ENCODE measurements at places on chromosomes 6 and 20.
A peak's percentile ranks its signal among the peaks of the same experiment; 100 is the strongest.

DNA sequence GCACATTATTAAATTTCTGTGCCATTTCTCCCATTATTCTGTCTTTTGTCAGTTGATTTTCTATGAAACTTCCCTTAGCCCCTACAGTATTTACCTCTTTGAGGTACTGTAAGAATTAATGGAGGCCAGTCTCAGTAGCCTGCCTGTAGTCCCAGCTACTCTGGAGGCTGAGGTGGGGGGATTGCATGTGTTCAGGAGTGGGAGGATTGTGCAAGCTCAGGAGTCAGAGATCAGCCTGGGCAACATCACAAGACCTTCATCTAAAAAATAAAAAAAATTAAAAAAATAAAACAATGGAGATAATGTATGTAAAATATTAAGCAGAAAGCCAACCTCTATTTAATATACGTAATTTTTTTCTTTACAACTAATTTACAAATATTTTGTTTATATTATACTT lies 77.8 kb downstream of the OR2B2 start:
- DNase-seq, result no peak

DNA sequence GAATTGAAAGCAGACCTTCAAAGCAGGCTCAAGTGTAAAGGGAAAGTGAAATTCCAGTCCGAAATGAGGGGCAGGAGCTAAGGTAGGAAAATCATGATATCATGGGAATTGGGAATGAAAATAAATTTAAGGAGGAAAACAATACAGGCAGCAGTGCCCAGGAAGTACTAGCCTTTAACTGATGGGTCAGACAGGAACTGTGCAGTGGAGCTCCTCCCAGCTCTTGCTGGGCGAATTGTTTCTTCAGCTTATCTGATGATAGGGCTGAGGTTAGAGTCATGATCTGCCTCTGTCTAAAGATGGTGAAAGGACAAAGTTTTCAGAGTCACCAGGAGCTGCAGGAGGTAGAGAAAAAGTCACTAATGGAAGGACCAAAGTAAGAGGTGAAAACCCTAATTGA lies 457.9 kb upstream of the PTCHD4 start:
- DNase-seq, result no peak

DNA sequence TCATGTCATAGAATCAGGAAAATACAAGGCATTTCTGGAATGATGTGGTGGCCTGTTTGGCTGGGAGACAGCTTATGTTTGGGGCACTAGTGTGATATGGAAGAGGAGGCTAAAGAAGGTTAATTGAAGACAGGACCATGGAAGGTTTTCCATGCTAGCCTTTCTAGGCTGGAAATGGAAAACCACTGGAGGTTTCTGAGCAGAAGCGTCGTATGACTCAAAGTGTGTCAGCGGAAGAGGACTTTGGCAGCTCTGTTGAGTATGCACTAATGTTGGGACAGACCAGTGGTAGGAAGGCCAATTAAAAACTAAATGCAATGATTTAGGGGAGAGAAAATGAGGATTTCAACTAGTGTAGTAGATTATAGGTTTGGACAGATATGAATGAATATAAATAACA lies 413.1 kb downstream of the PLCB1 start:
- no peak for DNase-seq

- DNase-seq, result no peak
Measured at GRCh38 chr20:31721408-31722256, 1.0 kb downstream of the BCL2L1 start.

DNA sequence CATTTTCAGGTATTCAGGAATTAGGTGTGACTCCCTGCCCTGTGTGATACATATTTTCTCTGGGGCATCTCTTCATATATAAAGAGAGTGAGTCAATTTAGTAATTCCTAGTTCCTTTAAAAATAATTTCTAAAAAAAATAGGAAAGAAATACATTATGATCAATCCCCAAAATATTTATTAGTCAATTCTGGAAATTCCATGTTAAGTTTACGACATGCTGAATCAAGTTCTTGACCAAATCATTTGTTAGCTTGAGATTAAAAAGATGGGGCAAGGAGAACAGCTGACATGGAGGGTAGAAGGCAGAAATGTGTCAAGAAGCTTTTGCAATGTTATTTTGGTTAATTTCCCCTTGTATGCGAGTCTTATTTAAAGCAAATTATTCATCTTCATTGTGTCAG lies 22.7 kb upstream of the PRDM1 start:
- no peak for DNase-seq

GRCh38 chr6:17225767-17226630 lies 55.2 kb upstream of the RBM24 start:
- DNase-seq, result no peak

DNA sequence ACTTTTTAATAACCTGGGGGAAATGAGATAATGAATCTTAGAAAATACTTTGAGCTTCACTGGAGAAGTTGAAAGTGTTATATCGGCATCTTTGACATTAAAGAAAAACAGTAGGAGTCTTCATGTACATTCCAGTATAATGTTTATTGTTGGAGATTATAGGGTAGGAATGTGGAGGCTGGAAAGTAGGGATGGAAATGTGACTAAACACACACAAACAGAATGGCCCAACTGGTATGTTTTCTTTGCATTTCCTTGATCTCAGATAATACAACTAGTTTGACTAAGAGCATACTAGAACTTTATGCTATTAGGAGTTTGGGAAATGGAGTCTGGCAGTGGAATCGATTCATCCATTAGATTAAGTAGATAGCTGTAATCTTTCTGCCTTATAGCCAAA lies 10.1 kb upstream of the BAG2 start:
- no peak for DNase-seq

DNA sequence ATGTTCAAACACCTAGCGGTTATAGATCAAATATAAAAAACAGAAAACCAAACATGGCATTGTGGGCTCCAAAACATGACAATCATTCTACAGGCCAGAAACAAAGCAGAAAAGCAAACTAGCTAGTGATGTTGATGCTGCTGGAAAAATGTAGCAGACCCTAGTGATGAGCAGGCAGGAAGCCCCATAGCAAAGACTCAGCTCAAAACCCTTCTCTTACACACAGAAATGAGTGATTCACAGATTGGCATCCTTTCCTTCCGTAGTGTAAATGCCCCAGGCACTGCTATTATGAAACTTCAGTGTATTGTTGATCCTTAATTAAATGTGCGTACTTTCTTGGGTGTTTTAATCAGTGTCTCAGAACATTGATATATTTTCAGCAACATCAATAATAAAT lies 425.1 kb downstream of the UTRN start:
- no peak for DNase-seq

- no peak for DNase-seq
Measured at GRCh38 chr6:105797983-105798453, 288.1 kb upstream of the PRDM1 start.

DNA sequence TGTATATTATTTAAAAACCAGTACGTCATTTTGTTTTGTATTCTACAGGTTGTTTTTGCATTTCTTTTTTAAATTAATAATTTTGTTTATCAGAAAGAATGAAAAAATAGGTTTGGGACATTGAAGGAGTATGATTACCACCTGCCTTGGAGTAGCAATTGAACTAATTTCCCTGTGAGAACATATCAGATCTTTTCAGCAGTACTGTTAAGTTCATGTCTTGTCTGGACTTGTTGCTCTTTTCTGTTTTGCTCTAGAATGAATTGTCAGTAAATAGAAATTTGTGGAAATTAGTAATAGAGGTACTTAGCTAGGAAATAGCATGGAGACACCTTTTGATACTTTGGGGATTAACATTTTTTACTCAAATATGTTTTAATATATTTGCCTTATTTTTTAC lies 24.3 kb downstream of the HSF2 start:
- DNase-seq, result no peak

DNA sequence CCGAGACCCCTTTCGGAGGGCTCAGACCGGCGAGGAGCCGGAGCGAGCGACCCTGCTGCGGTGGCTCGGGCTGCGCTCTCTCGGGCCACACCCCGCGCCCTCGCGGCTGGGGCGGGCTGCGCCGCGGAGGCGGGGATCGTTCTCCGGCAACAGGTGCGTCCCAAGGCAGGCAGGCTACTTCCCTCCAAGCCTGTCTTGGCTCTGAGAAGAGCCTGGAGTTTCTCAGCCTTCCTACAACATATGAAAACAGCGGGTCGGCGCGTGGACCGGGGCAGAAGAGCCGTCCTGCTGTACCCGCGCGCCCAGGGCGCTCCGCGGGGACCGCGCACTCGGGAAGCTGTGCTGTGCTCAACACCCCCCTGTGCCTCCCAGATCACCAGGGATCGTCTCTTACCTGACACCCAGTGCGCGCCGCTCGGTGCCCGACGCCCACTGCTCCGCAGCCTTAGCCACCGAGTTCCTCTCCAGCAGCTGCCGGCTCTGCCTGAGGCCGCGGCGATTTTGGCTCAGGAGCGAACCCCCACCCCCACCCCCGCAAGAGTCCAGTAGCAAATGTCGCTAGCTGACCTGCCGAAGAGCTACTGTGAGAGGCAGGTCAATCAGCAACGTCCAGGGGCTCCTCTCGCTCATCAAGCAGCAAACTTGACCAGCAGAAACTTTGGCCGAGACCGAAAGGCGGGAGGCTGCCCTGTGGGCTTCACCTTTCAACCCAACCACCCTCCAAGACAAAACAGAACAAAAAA lies 3.7 kb upstream of the OLIG3 start:
- DNase-seq, result no peak

- DNase-seq, result peak; percentile 26
Measured at GRCh38 chr6:131182991-131183425, 47.7 kb downstream of the AKAP7 start.

DNA sequence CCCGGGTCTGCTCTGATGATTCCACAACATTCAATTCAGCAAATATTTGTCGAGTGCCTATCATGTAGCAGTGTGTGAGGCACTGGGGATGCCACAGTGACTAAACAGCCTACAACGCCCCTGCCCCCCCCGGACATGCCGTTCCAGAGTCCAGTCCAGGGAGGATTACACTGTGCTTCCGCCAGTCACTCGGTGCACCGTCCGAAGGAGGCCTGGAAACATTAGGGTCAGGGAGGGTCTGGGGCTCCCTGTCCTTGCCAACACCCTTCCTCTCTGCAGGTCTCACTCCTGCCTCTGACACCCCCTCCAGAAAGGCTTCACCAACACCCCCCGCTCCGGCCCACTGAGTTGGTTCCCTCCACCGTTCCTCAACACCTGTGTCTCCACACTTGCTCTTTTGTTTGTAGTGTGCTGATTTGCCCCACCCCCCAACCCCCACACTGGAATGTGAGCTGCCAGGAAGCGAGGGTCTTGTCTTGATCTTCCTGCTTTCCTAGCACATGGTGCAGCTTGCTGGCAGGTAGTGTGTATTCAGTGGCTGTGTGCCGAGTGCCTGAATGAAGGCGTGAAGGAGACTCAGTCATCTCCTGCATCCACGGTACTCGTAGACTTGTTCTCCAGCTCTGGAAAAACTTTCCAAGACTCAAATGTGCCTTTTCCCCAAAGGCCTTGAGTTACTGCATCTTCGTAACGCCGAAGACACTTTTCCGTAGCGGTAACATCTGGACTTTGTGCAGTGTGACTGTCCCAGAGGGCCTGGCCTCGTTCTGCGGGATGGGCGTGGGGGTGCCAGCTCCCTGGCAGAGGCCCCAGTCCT lies 150.4 kb downstream of the ZDHHC14 start:
- no peak for DNase-seq

DNA sequence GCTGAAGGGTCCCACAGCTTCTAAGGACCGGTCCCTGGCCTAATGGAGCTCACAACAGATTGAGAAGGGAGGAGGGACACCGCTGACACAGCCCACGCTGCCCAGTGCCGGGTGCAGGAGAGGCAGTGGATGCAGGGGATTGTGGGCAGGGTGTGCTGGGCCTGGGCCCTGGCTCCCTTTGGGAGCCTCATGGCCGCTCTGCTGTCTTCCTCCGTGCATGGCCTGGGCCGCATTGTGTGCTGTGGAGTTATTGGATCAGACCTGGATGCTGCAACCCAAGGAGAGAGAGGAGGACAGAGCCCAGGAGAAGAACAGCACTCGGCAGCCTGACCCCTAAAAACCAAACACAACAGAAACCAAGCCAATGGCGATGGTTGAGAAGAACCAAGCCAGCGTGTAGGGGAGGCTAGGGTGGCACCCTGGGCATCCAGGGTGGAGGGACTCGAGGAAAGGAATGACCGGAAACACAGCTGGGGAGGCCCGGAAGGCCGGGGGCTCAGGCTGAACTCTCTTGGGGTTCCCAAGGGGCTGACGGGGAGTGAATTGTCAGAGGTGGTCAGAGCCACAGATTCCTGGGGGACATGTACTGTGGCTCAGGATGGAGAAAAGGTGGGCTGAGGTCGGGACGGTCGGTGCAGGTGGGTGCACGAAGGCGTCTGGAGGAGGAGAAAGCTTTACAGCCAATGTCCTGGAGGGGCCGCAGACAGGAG lies 41.0 kb downstream of the ERMARD start:
- no peak for DNase-seq

DNA sequence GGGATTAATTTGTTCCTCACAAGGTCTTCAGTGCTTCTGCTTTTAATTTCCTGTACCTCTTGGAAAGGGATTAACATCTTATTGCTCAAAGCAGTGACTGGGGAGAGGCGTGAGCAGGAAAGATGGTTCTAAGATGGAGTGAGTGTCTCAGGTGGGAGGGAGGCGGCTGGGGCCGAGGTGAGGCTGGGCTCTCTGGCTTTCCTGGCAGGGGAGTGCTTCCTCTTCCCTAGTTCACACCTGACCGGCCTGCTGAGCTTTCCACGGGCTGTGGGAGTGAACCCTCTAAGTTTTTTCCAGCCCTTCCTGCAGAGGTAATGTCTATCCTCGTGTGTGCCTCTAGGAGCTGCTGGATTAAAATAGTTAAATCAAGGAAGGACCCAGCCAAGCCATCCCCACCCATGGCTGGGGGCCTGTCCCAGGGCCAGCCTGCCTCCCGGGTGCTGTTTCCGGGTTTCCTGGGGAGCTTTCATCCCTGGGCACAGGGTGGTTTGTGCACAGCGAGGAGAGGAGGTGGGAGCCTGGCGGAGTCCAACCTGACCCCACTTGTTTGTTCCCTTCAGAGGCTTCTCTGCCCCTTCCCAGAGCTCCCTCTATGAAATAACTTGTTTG lies 179.1 kb downstream of the TFAP2C start:
- DNase-seq, result no peak

- DNase-seq, result no peak
Measured at GRCh38 chr6:45619994-45620471, 242.3 kb upstream of the SUPT3H start.

- no peak for DNase-seq
Measured at GRCh38 chr20:4169360-4170190, 154.2 kb upstream of the RNF24 start.

- no peak for DNase-seq
Measured at GRCh38 chr20:23625236-23625964, 12.4 kb downstream of the CST3 start.

- no peak for DNase-seq
Measured at GRCh38 chr6:75217193-75217592, 11.3 kb upstream of the COL12A1 start.

GRCh38 chr6:85684133-85684808 lies 41.6 kb upstream of the SYNCRIP start:
- DNase-seq, result no peak

DNA sequence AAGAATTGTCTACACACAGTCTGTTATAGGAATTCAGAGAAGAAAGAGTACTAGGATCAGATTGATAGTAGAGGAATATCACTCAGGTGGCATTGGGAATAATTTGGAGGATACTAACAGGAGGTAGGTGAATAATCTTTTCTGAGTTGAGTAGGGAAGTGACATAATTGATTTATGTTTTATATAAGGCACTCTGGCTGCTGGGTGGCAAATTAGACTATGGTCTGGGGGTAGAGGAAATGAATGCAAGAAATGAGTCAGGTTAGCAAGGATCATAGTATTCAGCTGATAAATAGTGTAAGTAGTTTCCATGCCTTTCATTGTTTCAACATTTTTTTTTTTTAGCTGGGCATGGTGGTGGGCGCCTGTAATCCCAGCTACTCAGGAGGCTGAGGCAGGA lies 113.3 kb downstream of the CDKAL1 start:
- DNase-seq, result no peak

Measured in HL-60 (cell line).